Activated naive CD4-positive, alpha-beta T cell (primary cell): ENCODE measurements at places on chromosomes 16 and 17.

DNA sequence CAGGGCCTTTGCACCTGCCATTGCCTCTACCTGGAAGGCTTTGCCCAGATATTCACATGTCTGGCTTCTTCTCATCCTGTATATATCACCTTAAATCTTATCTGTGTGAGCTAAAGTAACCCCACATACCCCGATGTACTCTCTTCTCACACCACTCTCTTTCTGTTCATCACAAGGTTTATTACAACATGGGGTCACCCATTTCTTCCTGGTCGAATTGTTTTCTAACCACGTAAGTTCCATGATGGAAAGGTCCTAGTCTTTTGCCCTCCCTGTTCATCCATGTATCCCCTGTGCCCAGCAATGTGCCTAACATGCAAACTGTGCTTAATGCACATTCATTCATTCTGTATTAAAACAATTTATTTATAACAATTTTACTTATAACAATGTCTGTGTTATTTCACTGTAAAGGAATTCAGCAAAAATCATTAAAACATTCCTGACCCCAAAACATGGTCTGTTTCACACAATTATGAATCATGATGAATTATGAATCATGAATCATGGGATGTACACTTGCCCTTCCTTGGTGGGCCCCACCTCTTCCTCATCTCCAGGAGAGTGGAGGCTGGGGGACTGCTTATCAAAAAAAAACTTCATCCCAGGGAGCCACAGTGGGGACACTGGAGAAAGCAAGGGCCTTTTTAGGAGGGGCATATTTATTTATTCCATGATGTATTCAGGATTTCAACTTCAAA, 336.4 kb downstream of the GRIN2A start:
- no peak for DNase-seq

DNA sequence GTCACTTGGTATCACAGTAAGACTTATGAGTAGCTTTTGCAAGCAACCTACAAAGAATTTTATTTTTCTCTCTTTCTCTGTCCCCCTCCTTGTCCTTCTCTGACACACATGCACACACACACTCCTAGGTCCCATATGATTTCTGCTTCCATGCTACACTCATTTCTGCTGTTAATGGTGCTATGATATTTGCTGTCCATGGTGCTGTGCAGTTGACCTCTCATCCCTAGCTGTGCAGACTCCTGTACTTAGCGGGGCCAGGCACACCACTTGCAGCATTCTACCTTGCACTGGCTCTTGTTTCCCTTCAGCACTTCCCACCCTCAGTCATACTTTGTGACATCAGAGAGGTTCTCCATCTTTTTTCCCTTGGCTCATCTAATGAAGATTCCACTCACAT, 158.9 kb upstream of the CNTNAP4 start:
- DNase-seq, result no peak

GRCh38 chr16:85610446-85611193, 2.5 kb upstream of the GSE1 start:
- DNase-seq, result peak; percentile 80

DNA sequence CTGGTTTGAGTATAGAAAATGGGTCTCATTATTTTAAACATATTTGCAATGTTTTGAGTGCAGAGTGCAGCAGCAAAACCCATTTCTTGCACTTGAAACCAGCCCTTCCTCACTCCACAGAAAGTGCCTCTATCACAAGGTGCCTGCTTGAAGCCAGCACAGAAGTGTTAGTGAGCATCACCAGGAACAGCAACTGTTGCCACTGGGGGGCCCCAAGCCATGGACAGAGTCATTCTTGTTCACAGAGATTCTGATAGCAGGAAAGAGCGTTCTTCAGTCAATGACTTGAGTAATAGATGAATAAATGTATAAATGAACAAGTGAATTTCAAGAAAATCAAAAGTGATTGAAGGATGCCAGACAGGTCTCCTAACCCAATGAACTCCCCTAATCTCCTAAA, 45.6 kb downstream of the CHD9NB start:
- DNase-seq, result no peak

DNA sequence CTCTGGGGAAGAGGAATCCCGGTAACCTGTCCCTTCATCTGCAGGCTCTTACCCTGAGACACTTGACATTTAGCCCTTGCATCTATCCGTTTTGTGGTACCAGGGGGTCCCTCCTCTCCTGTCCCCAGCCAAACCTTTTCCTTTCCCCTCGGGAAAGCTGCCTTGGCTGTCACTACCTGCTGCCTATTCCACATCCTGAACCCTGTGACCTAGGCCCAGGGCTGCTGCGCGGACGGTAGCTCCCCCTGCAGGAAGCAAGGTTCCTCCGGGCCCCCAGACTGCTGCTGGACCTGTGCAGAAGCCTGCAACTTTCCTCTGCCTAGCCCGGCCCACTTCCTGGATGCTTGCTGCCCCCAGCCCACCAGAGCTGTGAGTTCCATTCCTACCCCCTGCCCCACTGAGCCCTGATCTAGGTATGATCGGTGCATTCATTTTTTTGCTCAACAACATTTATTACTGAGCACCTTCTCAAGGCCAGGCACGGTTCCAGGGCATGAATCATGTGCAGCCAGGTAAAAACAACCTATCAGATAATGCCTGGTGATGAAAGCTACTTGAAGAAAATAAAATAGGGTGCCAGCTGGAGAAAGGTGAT, 10.5 kb upstream of the ALDOA start:
- DNase-seq, result peak; percentile 29

- DNase-seq, result no peak
Observed at GRCh38 chr17:34222722-34223497, 32.2 kb upstream of the CCL2 start.

GRCh38 chr16:24816688-24817087, 29.1 kb upstream of the SLC5A11 start:
- no peak for DNase-seq

GRCh38 chr16:68737730-68738629, 888 bp downstream of the CDH1 start:
- DNase-seq, result no peak

- DNase-seq, result no peak
Observed at GRCh38 chr16:11679250-11679649, 11.0 kb downstream of the SNN start.

DNA sequence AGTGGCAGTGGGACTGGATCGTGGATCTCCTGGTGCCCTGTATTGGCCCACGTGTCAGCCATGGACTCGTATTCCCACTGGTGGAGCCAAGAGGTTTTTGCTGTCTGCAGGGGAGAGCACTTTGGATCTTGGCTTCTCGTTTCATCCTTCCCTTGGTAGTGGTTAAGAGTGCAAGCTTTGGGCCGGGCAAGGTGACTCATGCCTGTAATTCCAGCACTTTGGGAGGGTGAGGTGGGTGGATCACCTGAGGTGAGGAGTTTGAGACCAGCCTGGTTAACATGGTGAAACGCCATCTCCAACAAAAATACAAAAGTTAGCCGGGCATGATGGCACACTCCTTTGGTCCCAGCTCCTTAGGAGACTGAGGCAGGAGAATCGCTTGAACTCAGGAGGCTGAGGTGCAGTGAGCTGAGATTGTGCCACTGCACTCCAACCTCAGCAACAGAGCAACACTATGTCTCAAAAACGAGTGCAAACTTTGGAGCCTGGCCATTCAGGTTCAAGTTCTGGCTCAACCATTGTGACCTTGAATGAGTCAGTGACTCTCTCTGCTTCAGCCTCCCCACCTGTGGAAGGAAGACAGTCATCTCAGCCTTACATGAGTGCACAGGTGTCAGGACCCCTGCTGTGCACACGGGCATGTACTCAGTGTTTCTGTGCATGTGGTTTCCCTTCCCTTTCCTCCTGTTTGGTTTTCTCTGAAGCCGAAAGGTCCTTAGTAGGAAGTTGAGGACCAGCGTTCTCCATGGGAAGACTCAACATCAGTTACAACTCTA, 57.4 kb downstream of the PLCG2 start:
- no peak for DNase-seq

DNA sequence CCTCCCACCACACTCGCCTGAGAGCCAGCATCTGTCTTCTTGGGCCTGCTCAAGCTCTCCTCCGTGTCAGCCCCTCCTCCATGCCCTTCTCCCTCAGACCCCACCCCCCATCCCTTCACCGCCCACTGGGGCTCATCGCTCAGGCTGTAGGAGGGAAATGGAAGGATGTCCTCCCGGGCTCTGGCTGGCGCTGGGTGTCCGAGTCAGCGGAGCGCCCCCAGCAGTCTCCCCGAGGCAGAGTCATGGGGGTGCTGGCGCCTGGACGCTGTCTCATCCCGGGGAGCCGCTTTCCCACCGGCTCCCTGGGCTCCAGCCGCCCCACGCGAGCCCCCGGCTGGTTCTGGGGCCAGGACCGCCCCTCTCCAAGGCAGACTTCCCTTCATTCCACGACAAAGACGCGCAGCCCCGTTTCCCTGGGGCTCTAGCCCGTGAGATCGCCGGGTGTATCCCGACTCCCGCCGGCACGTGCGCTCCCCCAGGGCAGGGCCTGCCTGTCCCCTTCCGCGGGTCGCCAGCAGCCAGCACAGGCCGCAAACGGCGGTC, 428 bp upstream of the ANTKMT start:
- no peak for DNase-seq
